ENCODE measurements at places on chromosomes 1 and 21. TPM values are rescaled to one million over a fixed set of nuclear protein-coding genes. Genes with fewer than 3 reads are reported as not detected.

DNA sequence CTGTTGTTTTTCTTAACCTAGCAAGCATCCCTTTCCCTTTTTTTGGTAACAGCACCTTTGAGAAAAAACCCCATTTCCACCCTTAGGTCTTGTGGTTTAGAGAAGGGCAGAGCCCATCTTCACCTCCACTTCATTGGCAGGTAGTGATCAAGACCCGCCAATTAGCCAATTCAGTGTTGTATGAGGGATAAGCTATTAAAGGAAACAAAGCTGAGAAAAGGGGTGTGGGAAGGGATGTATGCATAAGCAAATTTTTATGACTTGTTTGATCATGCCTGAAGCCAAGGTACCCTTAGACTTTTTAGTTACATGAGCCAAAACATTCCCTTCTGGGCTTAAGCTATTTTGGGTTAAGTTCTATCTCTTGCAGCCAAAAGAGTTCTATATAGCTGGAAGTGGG lies 3.6 kb upstream of the ZNF697 start:
- no peaks in the 10 kb centered on the region for H3K36me3 ChIP-seq
- no peaks in the 10 kb centered on the region for H3K27me3 ChIP-seq
- H3K4me1 ChIP-seq = no peaks in the 10 kb centered on the region
- H3K4me3 ChIP-seq = no peak overlapping the region
- H3K27ac ChIP-seq = no peak overlapping the region

The TNNI3K gene
- total RNA-seq = not detected

DNA sequence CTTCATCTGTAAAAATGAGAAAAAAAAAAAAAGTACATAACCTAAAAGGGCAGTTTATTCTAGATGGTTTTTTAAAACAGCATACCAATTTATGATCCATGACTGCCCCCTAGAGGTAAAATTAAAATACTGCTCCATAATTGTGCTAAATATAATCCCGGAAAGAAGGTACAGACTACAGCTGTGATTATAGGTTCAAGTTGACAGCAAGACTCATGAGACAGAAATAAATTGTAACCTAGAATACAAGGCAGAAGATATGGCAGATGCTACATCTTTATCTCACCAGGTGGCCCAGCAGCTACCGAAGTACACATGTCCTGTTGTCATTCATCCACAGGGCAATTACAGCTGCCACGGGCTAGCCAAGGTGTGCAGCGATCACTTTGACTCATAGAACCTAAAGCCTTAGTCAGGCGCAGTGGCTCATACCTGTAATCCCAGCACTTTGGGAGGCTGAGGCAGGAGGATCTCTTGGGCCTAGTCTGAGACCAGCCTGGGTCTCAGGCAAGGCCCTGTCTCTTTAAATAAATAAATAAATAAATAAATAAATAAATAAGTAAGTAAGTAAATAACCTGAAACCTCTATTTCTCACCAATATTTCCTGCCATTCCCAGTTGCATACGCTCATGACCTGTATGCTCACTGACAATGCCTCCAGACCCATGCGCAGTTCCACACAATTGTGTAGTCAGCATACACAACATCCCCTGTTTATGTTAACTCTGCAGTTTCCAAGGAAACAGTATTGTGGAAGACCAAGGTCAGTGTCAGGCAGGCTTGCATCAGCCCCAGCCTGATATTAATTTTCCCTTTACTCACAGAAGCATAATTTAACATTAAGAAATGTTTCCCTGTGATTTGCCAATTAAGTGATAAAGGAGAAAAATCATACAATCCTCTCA lies 18.3 kb upstream of the PPIE start:
- H3K36me3 ChIP-seq = no peaks in the 10 kb centered on the region
- no peak overlapping the region for H3K4me3 ChIP-seq
- DNase-seq = no peak
- no peaks in the 10 kb centered on the region for H3K27me3 ChIP-seq

- no peaks in the 10 kb centered on the region for H3K36me3 ChIP-seq
- DNase-seq = no peak
- H3K27ac ChIP-seq = no peak overlapping the region
- H3K27me3 ChIP-seq = no peaks in the 10 kb centered on the region
- H3K4me3 ChIP-seq = no peak overlapping the region
Measured at GRCh38 chr1:198794498-198794897, 155.7 kb downstream of the PTPRC start.

The LCE3E gene
- not detected for total RNA-seq

DNA sequence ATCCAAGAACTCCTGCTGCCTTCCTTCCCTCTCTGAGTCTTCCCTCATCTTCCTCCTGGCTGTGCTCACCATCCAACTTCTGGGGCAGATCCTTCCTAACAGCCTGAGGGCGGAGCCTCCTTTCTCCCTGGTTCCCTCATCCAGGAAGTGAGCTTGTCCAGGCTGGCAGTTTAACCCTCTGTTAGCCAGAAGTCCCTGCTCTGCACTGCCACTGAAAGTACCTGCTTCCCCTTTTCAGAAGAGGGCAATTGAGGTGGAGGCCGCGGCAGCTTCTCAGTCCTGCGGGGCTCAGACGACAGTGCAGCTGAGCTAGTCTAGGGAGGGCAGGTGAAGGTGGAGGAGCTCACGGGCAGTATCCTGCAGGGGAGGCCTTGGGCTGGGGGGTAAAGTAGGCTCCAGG lies 149.1 kb downstream of the FCRL5 start:
- H3K27me3 ChIP-seq = no peaks in the 10 kb centered on the region
- no peaks in the 10 kb centered on the region for H3K36me3 ChIP-seq
- peak; percentile 35 for DNase-seq
- H3K4me3 ChIP-seq = no peak overlapping the region
- H3K27ac ChIP-seq = no peak overlapping the region

The S100A1 gene
- 18.1 TPM for total RNA-seq

DNA sequence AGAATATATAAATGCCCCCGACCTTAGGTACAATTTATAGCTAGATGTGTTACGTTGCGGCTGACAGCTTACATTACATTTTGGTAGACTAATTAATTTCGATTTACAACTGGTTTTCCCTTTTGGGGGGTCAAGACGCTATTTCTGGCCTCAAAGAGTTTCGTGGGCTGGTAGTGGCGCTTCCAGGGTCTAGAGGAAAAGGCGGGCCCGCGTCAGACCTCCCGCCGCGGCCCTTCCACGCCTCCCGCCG lies 391 bp downstream of the IFT25 start:
- H3K4me3 ChIP-seq = peak overlapping the region; percentile 91
- H3K27ac ChIP-seq = peak overlapping the region; percentile 89
- peaks cover 27% of the 10 kb centered on the region for H3K4me1 ChIP-seq
- no peaks in the 10 kb centered on the region for H3K36me3 ChIP-seq
- no peaks in the 10 kb centered on the region for H3K27me3 ChIP-seq

GRCh38 chr1:154019269-154019668 lies 28.7 kb downstream of the RPS27 start:
- no peak for DNase-seq
- no peak overlapping the region for H3K27ac ChIP-seq
- H3K36me3 ChIP-seq = no peaks in the 10 kb centered on the region
- H3K27me3 ChIP-seq = no peaks in the 10 kb centered on the region
- no peak overlapping the region for H3K4me3 ChIP-seq
- H3K4me1 ChIP-seq = peaks cover 3% of the 10 kb centered on the region

- H3K27ac ChIP-seq = no peak overlapping the region
- no peaks in the 10 kb centered on the region for H3K27me3 ChIP-seq
- H3K36me3 ChIP-seq = no peaks in the 10 kb centered on the region
Measured at GRCh38 chr1:25754470-25755181, 45.4 kb upstream of the SELENON start.

DNA sequence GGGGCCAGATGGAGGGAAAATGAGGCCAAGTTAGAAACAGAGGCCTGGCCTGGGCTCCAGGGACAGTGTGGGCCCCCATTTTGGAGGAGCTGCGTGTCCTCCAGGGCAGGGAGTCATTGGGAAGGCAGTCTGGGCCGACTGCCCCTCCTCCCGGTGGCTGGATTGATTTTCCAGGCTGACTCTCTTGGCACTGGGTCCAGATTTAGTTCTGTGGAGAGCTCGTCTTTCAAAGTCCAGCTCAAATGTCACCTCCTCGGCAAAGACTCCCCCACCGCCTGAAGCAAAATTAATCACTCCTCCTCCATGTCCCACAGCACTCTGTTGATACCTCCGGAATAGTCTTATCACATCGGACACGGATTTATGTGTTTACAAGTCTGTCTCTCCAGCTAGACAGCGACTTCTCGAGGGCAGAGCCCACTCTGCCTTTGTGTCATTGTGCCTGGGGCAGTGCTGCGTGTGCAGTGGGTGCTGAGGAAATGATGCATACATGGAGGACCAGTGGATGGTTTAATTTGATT lies 175.1 kb downstream of the CAMTA1 start:
- H3K4me3 ChIP-seq = no peak overlapping the region
- no peaks in the 10 kb centered on the region for H3K27me3 ChIP-seq
- no peaks in the 10 kb centered on the region for H3K36me3 ChIP-seq
- H3K27ac ChIP-seq = no peak overlapping the region

The SLAMF6 gene
- total RNA-seq = not detected

The INSRR gene
- total RNA-seq = not detected

GRCh38 chr1:227942716-227943261 lies 4.9 kb downstream of the WNT9A start:
- H3K4me1 ChIP-seq = peaks cover 4% of the 10 kb centered on the region
- H3K27ac ChIP-seq = no peak overlapping the region
